Glutamatergic neuron (in vitro differentiated cells): ENCODE measurements at places on chromosomes 6 and 20.

DNA sequence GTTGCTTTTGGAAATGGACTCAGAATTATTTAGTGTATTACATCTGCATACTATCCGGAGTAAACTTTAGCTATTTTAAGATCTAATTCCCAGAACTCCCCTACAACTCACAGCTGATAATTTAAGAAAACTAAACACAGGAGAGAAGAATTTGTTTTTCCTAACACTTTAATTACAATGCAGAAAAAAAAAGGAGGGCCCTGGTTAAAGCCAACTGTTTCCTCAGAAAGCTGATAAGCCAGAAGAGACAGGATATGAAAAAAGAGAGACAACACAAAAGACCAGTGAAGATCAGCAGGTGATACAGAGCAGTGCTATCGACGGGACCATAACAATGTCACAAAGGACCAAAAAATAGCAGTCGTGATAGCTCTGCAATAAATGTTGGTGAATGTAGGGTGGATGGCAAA, 5.8 kb downstream of the IFNGR1 start:
- peaks cover 9% of the 10 kb centered on the region for H3K36me3 ChIP-seq
- DNase-seq = no peak
- no peak overlapping the region for H3K27ac ChIP-seq
- H3K27me3 ChIP-seq = peaks cover 2% of the 10 kb centered on the region
- peaks cover 14% of the 10 kb centered on the region for H3K4me1 ChIP-seq

DNA sequence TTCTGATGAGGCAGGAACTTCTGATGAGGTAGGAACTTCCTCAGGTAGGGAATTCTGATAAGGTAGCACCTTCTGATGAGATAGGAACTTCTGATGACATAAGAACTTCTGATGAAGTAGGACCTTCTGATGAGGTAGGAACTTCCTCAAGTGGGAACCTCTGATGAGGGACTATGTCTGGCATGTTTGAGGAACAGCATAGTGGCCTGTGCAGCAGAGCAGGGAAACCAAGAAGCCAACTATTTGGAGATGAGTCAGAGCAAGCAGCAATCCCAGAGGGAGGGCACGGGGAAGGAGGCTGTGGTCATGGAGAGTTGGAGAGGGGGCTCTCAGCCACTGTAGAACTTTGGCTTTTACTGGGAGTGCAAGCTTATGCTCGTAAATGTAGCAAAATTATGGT, 132.4 kb downstream of the CFAP61 start:
- DNase-seq = no peak
- no peaks in the 10 kb centered on the region for H3K4me1 ChIP-seq
- H3K4me3 ChIP-seq = no peak overlapping the region

GRCh38 chr20:17794400-17794799, 94.6 kb downstream of the BANF2 start:
- peaks cover 8% of the 10 kb centered on the region for H3K27me3 ChIP-seq
- peaks cover 4% of the 10 kb centered on the region for H3K36me3 ChIP-seq
- H3K4me3 ChIP-seq = no peak overlapping the region
- H3K27ac ChIP-seq = no peak overlapping the region

- H3K4me3 ChIP-seq = no peak overlapping the region
- H3K36me3 ChIP-seq = no peaks in the 10 kb centered on the region
- no peak overlapping the region for H3K27ac ChIP-seq
- H3K4me1 ChIP-seq = peaks cover 18% of the 10 kb centered on the region
Measured at GRCh38 chr20:36098364-36098763, 56.2 kb upstream of the EPB41L1 start.
